ENCODE measurements at places on chromosomes 4 and X.

DNA sequence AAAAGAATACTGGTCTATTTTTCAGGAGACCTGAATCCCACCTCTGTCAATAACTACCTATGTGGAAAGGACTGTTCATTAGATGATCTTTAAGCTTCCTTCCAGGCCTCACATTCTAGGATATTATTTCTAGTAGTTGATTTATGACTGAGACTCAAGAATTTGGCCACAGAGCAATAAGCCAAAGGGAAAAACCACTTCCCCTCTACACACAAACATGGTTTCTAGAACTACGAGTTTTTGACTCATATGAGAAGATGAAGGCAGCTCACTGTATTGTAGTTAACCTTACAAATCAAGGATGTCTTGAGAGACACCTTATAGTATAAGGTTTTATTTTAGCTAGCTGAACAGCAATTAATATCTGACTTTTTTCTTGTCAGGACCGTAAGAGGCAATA, 36.9 kb upstream of the GDPD2 start:
- no peak for DNase-seq

DNA sequence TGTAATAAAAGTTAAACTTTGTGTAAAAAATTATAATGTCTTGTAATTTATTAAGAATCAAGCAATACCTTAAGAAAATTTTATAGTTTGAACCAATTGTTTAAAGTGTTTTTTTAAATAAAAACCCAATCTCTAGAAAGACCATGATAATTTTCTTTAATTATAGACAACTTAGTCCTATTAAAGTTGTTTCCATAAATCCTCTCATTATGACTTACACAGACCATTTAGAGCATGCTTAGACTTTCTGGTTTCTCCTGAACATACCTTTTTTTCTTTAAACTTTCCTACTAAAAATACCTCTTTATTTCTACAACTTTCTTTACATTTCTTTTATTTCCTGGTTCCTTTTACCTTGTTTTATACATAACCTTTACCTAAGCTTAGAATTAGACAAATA, 837.4 kb downstream of the PCDH19 start:
- DNase-seq, result no peak

DNA sequence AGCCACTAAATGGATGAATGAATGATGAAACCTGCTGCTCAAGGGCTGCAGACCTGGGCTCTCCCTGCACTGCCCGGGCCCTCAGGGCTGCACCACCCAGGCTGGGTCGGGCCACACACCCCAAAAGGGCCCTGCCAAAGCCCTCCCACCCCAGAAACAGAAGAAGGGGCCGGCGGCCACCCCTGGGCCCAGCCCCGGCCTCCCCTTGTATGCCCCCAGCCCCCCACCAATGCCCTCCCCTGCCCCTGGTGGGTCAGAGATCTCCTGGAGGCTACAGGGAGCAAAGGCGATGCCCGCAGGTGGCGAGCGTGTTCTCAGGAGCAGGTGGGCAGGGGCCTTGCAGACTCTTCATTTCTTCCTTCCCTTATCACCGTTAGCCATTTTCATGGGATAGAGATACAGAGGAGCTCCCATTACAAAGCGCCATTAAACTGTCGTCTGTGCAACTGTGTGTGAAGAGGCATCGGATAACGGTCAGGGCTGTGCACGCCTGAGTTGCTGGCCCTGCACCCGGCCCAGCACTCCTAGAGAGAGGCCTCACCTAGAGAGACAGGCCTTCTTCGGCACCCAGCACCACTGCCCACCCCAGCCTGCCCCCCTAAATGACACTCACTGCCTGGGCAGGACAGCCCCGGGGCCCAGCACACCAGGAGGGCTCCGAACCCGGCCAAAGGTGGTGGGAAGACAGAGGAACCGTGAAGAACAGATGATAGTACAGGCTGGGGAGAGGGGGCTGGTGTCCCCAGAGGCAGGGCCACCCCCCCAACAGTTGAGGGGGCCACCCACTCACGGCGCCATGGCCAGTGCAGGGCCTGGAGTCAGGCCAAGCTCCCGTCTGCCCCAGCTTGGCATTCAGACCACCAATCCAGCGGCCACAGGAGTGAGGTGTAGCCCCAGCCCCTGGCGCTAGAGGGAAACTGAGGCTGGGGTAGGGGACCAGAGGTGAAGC, 133.7 kb downstream of the FAM53A start:
- DNase-seq, result no peak

DNA sequence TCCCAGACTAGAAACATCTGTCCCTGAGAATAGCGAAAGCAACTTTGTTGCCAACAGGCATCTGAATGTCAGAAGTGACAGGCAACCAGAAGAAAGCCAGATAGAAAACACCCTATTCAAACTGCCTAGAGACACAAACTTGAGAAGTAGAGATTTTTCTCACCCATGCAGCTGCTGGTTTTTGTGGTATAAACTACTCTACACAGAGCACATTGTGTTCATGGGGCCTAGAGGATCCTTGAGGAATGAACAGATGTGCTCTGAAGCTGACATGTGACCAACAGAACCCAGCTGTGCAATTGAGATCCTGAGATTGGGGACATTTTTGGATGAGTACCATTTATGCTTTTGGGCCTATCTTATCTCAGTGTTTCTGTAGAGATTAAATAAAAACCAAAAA, 63.6 kb upstream of the NRK start:
- DNase-seq, result no peak

DNA sequence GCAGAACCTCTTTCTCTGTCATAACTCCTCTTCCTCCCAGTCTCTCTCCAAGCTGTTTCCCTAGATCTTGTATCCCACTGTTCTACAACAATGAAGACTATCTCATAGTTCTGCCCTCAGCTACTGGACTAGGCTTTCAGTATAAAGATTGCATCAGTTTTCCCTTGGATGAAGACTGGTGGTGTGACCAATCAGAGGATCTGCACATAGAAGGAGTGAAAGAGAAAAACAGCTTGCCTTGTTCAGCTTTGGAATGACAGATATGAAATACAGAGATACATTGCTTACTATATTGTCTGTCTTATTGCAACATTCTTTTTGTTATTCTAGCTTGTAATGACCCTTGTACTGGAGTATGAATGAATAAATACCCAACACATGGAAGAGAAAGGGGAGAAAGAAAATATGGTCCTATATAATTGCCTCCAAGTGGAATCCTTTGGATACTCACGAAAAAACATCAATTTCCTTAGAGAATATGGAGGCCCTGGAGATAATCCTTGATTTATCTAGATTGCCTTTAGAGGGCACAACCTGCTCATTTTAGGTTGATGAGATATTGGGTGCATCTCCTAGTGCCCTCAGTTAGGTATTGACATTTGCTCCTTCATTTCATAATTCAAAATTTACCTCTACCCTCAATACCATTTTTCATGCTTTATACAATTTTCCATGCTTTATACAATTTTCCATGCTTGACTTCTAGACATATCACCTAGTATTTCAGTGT, 395.8 kb downstream of the NAF1 start:
- DNase-seq, result no peak

GRCh38 chr4:86334020-86334750, 25.7 kb downstream of the MAPK10 start:
- DNase-seq, result no peak

- no peak for DNase-seq
Measured at GRCh38 chr4:117957571-117957970, 76.7 kb upstream of the NDST3 start.

GRCh38 chr4:59869056-59869455, 1331.1 kb upstream of the ADGRL3 start:
- DNase-seq, result no peak

DNA sequence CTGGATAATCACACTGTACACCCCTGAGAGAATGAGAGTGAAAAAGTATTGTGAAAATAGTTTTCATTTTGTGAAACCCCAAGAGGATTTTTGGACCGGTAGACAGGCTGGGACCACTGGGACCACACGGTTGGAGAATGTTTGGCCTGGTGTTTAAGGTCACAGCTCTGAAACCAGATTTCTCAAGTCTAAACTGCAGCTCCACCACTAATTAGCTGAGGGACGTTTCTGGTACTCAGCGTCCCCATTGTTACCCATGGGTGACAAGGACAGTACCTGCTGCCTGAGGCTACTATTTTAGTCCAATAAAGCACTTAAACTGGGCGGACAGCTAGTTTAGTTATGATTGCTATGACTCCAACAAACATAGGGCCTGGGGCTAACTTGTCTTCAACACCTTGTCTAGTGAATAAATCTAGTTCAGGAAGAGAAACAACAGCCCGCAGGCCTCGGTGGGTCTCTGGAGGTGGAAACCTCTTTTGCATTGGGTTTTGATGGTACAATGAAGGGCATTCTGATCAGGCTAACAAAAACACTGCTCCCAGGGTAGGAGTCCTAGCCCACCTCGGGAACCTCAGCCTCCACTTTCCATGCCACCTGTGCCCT, 509 bp upstream of the USP11 start:
- DNase-seq, result no peak

DNA sequence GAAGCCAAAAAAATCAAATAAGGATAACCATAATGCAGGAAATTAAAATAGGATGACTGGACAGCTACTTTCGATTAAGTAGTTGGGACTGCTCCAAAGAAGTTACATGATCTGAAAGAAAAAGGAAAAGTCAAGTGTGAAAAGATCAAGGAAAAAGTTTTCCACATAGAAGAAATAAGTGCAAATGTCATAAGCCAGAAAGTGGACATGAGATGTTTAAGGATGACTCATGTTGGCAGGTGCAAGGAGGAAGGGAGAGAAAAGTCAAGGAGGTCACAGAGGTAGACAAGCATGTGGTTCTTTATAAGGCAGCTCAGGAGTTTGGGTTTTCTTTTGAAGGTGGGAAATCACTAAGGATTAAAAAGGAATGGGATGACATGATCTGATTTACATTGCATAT, 89.8 kb upstream of the GPRIN3 start:
- DNase-seq, result no peak

DNA sequence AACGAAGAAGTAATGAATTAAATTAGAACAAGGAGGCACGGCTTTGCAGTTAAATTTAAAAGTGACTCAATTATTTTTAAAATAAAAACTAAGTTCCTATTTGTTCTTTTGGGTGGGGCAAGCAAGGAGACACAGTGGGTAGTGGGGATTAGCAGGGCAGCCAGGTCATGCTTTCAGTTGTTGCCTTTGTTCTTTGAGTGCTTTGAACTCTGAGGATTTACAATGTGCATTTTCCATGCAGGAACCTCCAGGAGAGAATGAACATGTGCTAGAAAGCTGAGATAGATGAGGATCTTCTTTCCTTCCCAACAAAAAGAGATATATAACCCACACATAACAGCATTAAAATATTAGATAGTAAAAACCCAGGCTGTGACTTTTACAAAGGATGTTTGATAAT, 420.4 kb upstream of the CTSO start:
- DNase-seq, result no peak

- DNase-seq, result no peak
Measured at GRCh38 chr4:173990869-173991210, 292.6 kb downstream of the FBXO8 start.

- no peak for DNase-seq
Measured at GRCh38 chr4:165367040-165367439, 11.8 kb upstream of the CPE start.

GRCh38 chr4:83862471-83862870, 326.6 kb downstream of the GPAT3 start:
- DNase-seq, result no peak

- DNase-seq, result no peak
Measured at GRCh38 chr4:74969507-74970474, 36.9 kb downstream of the PARM1 start.

DNA sequence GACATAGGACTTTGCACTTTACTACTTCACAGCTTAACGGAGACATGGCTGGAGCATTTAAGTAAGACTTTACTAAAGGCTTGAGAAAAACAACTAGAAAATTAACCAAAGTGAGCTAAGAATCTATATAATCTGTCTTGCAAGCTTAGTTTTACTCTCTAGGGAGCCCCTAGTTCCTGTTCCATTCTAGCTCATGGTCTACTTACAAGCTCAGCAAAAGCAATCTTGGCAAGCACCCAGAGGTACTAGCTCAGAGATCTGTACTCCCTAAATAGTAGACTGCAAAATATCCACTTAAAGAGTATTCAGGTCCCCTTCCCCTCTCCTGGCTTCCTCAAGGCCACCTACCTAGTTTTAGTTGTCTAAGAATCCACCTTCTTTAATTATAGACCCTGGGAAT, 469.0 kb downstream of the IDS start:
- DNase-seq, result no peak

DNA sequence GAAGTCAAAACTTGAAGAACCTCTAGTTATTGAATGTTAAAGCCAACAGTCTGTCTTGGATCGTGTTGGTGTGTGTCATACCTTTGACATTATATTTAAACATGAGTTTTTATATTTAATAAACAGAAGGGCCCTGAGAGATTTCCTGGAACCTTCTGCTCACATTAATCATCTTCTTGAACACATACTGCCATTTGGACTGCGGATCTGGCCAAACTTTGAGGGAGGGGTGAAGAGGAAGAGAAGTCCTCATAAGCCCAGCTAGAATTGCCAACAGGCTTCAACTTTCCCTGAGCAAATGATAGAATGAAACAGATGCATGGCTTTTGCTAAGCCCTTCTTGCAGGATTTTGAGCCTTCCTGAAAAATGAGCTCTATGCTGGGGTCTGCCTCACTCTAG, 27.4 kb downstream of the CCKAR start:
- DNase-seq, result no peak

- no peak for DNase-seq
Measured at GRCh38 chr4:156408749-156409148, 455.1 kb upstream of the CTSO start.

GRCh38 chrX:143726296-143726695, 5.7 kb upstream of the SPANXN2 start:
- DNase-seq, result no peak

Measured in bone marrow (tissue), 2 donors.